ENCODE measurements at places on chromosomes 5 and 9.

GRCh38 chr9:121194730-121195129 lies 6.9 kb downstream of the RAB14 start:
- DNase-seq: no peak

DNA sequence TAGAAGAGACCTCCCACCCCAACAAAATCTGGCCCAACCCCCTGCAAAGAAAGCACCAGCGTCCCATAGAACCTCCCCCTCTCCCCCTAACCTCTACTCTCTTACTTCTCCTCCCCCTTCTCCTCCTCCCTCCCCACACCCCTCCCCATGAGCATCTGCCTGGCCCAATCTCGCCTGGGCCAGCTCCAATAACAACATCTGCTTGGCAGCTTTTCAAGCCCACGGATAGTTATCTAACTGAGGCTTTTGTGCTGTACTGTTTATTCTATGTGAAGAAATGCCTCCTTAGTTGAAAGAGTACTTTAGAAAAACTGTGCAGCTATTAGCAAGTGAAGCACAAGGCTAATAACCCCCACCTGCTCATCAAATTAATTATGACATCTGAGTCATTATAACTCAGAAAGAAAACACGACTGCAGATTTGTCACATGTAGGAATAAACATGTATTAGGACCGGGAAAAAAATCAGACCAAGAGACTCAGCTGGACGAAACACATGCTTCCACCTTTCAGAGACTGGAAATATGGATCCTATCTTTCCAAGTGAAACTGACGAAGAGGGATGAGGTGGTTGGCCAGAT lies 42.8 kb downstream of the NFIB start:
- peak; percentile 88 for DNase-seq

DNA sequence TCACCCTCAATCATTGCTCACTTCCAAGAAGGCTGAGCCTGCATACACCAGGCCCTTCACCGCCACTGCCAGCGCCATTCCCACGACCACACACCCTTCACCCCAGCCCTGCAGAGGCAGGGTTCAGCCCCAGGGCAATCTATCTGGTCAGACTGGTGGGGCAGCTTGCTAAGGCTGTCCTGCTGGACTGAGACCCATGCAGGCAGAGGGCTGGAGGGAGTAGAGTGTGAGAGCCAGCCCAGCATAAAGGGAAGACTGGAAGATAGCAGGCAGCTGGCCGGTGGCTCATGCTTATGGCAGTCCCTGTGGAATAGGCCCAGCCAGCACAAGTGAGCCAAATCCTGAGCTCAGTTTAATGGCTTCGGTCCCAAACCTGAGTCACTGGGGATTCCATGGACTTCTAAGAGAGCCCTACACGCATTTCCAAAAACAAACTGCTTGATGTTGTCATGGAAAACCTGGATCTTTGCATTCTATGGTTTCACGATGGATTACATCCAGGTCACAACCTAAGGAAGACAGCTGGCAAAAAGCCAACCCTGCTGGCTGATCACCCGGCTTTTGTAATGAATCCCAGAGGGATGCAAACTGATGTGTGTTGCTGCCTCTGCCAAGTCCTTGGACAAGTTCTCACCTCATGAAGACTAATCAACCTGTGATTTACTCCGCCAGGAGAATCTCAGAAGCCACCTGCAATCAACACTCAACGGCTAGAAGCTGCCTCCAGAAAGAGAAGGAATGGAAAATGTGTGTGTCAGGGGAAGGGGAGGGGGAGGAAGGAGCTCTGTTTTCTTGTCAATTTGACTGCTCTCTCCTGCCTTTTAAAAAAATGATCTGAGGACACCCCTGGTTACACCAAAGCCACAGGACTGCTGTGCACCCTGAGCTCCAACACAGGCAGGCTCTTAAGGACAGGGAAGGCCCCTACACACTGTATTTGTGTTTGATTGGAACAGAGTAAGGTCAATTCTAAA lies 143.6 kb downstream of the LHFPL2 start:
- DNase-seq: no peak

- DNase-seq: no peak
Measured at GRCh38 chr9:35828716-35829083, at the start of gene FAM221B. Gene FAM221B (minus strand): TSS chr9:35828732. CDS start chr9:35826161, 2,571 bp downstream.

- no peak for DNase-seq
Measured at GRCh38 chr5:178323541-178323865, 90.9 kb upstream of the PHYKPL start.

DNA sequence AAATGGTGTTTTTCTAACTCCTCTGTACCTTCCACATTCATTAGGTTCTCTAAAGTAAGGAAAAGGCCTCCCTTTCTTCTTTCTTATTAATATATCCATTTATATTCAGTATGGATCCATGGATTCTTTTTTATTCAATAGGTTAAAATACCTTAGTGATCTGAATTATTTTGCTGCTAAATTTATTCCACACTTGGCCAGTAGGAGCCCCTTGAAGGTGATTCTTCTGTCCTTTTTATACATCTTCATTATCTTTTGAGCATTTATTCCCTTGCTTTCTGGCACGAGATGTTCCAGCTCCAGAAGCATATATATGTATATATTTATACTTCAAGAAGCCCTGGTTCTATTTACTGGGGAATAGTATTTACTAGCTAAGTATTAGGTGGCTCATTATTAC lies 311.8 kb upstream of the SGCD start:
- DNase-seq: no peak

GRCh38 chr5:18720002-18720401 lies 1085.7 kb downstream of the TAF11L14 start:
- no peak for DNase-seq

DNA sequence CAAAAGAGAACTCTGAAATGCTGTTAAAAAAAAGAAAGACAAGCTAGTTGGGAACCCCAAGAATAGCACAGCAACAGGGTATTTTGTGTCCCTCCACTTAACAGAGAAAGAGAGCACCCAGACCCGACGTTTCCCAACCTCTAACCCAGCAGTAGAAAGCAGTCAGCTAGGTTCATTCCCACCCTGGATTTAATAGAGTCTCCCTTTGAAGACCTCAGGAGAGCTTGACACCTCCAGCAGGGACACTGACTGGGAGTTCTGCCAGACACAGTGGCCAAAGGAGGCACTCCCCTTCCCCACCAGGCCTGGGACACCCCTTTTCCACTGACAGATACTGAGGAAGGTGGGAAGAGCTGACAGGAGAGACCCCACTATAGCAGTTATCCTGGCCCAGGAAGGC lies 337.5 kb upstream of the MSX2 start:
- no peak for DNase-seq

- DNase-seq: no peak
Measured at GRCh38 chr5:134440201-134440755, 28.6 kb upstream of the CDKN2AIPNL start.

- DNase-seq: peak; percentile 54
Measured at GRCh38 chr9:1005043-1005667, 28.7 kb downstream of the DMRT3 start.

- no peak for DNase-seq
Measured at GRCh38 chr5:175321927-175322532, 122.0 kb downstream of the DRD1 start.

DNA sequence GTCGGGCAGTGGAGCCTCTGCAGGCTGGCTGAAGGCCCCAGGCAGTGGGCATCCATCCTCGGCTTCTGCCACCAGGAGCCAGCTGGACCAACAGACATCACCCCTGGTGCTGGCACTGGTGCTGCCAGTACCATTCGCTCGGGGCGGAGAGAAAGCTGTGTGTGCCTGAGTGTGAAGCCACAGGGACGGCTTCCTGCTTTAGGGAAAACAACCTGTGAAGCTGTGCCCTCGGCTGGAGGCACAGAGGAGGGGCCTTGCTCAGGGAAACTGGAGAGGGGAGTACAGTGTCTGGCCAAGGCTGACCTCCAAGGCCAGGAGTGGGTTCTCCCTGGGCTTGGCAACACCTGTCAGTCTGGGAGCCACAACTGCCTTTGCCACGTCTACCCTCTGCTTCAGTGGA lies 38.3 kb downstream of the NEK6 start:
- no peak for DNase-seq

DNA sequence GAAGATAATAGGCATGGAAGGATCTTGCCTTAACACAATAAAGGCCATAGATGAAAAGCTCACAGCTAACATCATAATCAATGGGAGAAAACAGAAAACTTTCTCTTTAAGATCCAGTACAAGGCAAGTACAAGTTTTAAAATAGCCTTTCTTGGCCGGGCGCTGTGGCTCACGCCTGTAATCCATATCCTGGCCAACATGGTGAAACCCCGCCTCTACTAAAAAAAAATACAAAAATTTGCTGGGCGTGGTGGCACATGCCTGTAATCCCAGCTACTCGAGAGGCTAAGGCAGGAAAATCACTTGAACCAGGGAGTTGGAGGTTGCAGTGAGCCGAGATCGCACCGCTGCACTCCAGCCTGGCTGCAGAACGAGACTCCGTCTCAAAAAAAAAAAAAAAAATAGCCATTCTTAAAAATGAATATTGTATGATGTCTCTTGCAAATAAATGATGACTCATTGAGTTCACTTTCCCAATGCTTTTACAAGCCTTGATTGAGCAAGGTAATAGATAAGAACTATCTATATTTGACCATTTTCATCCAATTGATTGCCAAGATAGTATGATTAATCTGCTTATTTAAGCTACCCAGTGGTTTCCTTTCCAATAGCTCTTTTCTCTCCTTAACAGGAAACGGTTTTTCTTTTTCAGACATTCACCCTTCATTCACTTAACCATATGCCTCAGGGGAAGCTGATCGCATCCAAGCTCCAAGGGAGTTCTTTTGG lies 15.8 kb downstream of the CCDC152 start:
- DNase-seq: no peak

DNA sequence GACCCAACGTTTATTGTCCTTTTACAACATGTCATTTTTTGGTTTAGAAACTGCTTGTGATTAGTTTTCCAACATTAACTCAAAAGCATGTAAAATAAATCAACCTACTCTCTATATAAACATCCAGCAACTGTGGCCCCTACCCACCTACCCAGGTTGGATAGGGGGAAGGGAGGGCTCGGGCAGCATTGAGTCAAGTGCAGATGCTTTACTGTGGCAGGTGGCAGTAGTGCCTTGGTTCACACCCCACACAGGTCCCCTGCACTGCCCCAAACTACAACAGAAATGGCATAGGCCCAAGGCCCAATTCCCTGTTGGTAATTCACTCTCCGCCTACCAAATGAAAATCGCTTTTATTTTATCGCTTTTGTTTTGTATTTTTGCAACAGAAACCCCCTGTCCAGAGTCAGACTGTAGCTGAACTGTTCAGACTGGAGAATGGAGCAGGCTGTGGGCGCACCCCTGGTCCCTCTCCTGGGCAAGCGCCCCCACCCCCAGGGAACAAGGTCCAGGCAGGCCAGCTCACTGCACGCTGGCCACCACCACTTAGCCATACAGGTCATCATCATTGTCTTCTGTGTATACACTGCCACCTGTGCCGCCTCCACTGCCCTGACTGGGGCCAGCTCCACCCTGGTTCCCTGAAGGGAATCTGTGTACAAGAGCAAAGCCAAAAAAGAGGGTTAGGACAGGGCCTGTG lies 15.7 kb downstream of the VCP start:
- no peak for DNase-seq

GRCh38 chr5:103511554-103511885 lies 51.1 kb downstream of the NUDT12 start:
- no peak for DNase-seq

DNA sequence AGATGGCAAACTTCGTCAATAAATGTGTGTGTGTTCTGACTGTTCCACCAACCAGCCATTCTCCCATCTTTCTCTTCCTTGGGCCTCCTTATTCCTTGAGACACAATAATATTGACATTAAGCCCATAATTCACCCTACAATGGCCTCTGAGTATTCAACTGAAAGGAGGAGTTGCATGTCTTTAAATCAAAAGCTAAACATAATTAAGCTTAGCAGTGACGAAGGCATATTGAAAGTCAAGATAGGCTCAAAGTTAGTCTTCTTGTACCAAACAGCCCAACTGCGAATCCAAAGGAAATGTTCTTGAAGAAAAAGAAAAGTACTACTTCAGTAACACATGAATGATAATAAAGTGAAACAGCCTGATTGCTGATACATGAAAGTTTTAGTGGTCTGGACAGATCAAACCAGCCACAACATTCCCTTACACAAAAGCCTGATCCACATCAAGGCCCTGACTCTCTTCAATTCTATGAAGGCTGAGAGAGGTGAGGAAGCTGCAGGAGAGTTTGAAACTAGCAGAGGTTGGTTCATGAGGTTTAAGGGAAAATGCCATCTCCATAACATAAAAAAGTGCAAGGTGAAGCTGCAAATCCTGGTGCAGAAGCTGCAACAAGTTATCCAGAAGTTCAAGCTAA lies 81.4 kb downstream of the DENND1A start:
- no peak for DNase-seq

- no peak for DNase-seq
Measured at GRCh38 chr5:119341452-119342349, 14.1 kb upstream of the TNFAIP8 start.

DNA sequence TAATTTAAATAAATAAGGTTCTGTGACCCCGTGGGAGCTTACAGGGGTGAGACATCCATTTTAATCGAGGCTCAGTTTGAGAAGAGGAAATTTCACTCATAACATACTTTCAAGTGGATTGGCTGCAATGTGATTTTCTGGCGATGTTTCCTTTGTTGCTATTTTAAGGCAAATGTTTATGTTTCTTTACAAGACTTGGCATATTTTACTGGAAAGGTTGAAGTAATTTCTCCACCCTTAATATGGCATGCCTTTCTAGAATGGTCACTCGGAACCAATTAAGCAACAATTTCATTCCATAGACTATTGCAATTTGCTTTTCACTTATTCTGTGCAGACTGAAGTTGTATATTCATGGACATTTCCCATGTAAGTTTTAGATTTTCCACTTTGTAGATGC lies 438.0 kb upstream of the WWC1 start:
- no peak for DNase-seq

Measured in NCI-H774 (cell line).